ENCODE measurements at places on chromosomes 12 and 14. TPM values are rescaled to one million over a fixed set of nuclear protein-coding genes. Genes with fewer than 3 reads are reported as not detected.

DNA sequence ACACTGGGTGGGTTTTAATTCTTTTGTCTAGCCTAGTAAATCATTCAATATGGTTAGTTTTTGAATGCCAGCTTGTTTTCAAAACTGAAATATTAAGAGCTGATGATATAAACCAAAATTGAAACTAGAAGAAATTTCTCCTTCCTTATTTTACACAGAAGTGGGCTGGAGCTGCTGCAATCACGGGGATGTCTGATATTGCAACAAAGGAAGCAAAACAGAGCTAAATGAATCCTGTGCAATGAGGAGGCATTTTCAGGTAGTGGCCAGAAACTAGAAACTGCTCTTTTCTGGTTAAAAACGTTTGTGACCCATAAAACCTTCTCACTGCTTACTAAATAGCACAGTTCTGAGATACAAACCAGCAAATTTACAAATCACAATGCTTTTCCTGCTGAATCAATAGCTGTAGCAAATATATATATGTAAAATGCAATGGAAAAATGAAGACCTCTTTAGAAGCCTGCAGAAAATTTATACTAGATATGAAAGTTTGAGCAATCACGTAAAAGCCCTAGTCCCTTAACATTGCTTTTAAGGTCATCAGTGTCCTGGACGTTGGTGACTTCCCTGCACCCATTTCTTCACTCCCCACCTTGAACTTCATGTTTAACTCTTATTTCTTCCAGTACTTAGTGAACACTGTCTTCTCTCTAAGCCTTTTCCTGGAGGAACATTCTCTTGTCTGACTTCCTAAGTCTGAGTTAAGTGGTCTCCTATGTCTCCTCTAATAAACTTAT, 15.9 kb upstream of the LRRK2 start:
- no peak overlapping the region for H3K4me3 ChIP-seq
- no peaks in the 10 kb centered on the region for H3K27me3 ChIP-seq
- H3K27ac ChIP-seq, result no peak overlapping the region
- no peak for DNase-seq
- peaks cover 5% of the 10 kb centered on the region for H3K36me3 ChIP-seq
- H3K4me1 ChIP-seq, result no peaks in the 10 kb centered on the region

- H3K4me1 ChIP-seq, result peaks cover 20% of the 10 kb centered on the region
- peak overlapping the region; percentile 19 for H3K4me3 ChIP-seq
- H3K27ac ChIP-seq, result peak overlapping the region; percentile 63
- peaks cover 4% of the 10 kb centered on the region for H3K36me3 ChIP-seq
- H3K27me3 ChIP-seq, result peaks cover 2% of the 10 kb centered on the region
Measured at GRCh38 chr14:94654071-94654861, 42.1 kb downstream of the SERPINA3 start.

DNA sequence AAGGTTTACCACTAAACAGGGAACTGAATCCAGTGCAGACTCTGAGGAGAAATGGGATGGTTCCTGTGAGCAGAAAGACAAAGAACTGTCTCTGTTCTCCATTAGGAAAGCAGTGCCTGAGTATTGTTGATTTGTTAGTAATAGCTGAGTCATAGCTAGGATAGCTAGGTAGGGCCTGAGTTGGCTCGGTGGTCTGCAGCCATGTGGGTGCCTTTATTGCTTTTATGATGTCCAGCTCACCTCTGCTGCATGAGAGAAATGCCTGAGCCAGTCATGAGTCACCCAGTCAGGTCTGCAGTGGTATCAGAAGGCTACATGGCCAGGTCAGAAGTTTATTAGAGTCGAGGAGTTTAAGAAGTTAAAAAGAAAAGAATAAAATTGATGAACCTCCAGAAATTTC, 24.2 kb downstream of the TRHDE start:
- H3K4me3 ChIP-seq, result no peak overlapping the region
- no peaks in the 10 kb centered on the region for H3K36me3 ChIP-seq
- DNase-seq, result no peak
- no peak overlapping the region for H3K27ac ChIP-seq

- H3K27me3 ChIP-seq, result no peaks in the 10 kb centered on the region
- no peaks in the 10 kb centered on the region for H3K4me1 ChIP-seq
- no peaks in the 10 kb centered on the region for H3K36me3 ChIP-seq
Measured at GRCh38 chr14:67313153-67313552, 46.5 kb downstream of the ATP6V1D start.

DNA sequence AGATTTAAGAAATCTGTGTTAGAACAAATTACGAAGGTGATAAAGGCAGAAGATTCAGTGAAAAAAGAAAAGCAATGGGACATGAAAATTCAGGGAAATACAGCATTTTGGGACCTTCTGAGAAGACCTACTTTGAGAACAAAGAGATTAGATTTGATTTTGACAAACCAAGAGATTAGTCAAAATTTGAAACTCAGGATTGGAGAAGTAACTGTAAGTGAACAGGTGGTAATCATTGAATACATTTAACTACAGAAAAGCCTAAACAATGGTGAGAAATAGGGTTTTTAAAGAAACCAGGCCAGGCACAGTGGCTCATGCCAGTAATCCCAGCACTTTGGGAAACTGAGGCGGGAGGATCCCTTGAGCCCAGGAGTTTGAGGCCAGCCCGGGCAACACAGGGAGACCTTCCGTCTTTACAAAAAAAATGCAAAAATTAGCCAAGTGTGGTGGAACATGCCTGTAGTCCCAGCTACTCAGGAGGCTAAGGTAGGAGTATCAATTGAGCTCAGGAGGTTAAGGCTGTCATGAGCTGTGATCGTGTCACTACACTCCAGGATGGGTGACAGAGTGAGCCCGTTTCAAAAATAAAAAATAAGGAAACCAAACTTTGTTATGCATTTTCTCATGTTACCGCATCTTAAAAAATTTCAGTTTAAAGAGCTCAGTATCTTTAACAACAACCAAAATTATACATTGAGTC, 8.9 kb upstream of the SAV1 start:
- no peak overlapping the region for H3K27ac ChIP-seq
- no peaks in the 10 kb centered on the region for H3K36me3 ChIP-seq
- no peak overlapping the region for H3K4me3 ChIP-seq
- H3K4me1 ChIP-seq, result no peaks in the 10 kb centered on the region

DNA sequence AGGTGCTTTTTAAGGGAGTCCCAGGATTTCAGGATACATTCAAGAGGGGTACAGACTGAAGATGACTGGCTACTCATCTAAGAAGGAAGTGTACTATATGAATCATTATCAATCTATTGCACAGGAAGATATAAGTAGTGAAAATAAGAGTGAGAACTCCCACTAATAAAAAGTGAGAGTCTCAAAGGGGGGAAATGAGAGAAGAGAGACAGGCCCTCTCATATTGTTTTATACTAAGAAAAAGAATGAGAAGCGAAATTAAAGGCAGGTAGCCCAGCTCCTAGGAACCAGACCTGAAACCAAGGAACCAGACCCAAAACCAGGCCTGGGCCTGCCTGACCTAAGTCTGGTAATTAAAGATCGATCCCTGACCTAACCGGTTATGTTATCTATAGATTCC, 54.6 kb downstream of the TESPA1 start:
- peaks cover 1% of the 10 kb centered on the region for H3K27me3 ChIP-seq
- no peak overlapping the region for H3K27ac ChIP-seq
- H3K4me1 ChIP-seq, result peaks cover 13% of the 10 kb centered on the region
- H3K4me3 ChIP-seq, result no peak overlapping the region
- no peak for DNase-seq

GRCh38 chr14:77663293-77663692, 44.5 kb downstream of the ALKBH1 start:
- no peaks in the 10 kb centered on the region for H3K27me3 ChIP-seq
- DNase-seq, result no peak
- no peak overlapping the region for H3K27ac ChIP-seq
- no peak overlapping the region for H3K4me3 ChIP-seq
- H3K36me3 ChIP-seq, result no peaks in the 10 kb centered on the region

GRCh38 chr12:112674539-112674938, 117.0 kb upstream of the RPH3A start:
- no peak overlapping the region for H3K27ac ChIP-seq
- peaks cover 3% of the 10 kb centered on the region for H3K27me3 ChIP-seq
- H3K4me3 ChIP-seq, result no peak overlapping the region
- H3K4me1 ChIP-seq, result peaks cover 8% of the 10 kb centered on the region
- DNase-seq, result no peak

DNA sequence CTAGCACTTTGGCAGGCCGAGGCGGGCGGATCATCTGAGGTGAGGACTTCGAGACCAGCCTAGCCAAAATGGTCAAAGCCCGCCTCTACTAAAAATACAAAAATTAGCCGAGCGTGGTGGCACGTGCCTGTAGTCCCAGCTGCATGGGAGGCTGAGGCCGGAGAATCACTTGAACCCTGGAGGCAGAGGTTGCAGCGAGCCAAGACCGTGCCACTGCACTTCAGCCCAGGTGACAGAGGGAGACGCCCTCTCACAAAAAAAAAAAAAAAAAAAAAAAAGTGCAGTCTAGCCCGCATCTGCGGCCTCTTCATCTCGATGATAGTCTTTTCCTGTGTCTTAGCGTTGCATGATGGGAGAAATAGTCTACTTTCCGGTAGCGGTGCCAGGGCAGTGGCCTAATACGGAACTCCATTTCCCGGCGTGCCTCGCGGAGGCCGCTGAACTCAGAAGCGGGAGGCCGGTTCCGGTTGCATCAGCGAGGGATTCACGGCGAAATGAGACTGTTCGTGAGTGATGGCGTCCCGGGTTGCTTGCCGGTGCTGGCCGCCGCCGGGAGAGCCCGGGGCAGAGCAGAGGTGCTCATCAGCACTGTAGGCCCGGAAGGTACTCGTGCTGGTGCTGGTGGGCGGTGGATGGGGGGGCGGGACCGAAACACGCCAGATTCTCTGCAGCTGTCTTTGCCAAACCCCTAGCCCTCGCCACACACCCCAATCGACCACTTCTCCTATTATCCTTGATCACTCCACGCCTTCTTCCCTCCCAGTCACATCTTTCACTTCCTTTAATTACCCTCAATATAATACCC, at the start of gene MARS1:
TSS of gene MARS1 (plus strand) at position 472 of the 805 bp plus-strand sequence. CDS start at position 495, 23 bp downstream.
- DNase-seq, result peak; percentile 90
- peak within 1 kb of the TSS; percentile 94 for H3K4me3 ChIP-seq
- H3K4me1 ChIP-seq, result peaks cover 22% of the 10 kb centered on the region
- H3K27ac ChIP-seq, result peak within 1 kb of the TSS; percentile 96
- peaks cover 28% of the 10 kb centered on the region for H3K27me3 ChIP-seq

GRCh38 chr14:59870277-59871165, at the start of gene RTN1:
Gene RTN1 (minus strand): TSS chr14:59870776. CDS start chr14:59870630, 146 bp downstream.
- H3K4me3 ChIP-seq, result peak within 1 kb of the TSS; percentile 97
- peaks cover 8% of the 10 kb centered on the region for H3K27me3 ChIP-seq
- no peak within 1 kb of the TSS for H3K27ac ChIP-seq
- peak; percentile 73 for DNase-seq
- no peaks in the 10 kb centered on the region for H3K4me1 ChIP-seq
- H3K36me3 ChIP-seq, result no peaks in the 10 kb centered on the region

DNA sequence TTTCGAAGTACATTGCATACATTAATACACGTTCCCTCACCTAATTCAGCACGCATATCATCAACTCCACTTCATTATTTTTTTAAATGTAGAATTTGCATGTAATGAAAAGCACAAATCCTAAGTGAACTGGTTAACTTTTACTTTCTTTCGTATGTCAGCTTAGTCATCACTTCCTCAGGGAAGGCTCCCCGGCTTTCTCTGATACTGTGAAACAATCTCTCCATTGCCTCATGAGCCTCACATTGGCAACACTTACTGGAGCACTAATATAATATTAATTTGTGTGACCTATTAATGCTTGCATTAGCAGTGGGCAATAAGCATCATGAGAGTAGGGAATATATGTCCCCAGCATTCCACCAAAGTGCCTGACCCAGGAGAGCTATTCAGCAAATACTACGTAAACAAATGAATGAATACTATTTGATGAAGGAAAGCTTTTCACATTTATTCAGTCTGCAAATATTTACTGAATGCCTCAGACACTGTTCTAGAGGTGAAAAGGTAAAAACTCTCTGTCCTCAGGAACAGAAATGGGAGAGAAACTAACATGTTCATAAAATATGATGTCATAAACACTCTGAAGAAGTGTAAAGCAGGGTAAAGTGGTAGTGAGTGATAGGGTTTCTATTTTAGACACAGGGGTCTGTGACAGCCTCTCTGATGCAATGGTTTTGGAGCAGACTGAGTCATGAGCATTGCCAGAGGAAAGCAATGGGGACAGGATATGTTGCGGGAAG, 327.5 kb upstream of the DIO2 start:
- H3K4me3 ChIP-seq, result no peak overlapping the region
- no peak for DNase-seq
- no peaks in the 10 kb centered on the region for H3K27me3 ChIP-seq
- H3K27ac ChIP-seq, result no peak overlapping the region
- peaks cover 18% of the 10 kb centered on the region for H3K36me3 ChIP-seq
- H3K4me1 ChIP-seq, result no peaks in the 10 kb centered on the region

GRCh38 chr12:7642876-7643309, 22.8 kb downstream of the APOBEC1 start:
- H3K27me3 ChIP-seq, result no peaks in the 10 kb centered on the region
- DNase-seq, result no peak
- H3K4me1 ChIP-seq, result peaks cover 9% of the 10 kb centered on the region
- no peak overlapping the region for H3K4me3 ChIP-seq
- H3K36me3 ChIP-seq, result no peaks in the 10 kb centered on the region
- H3K27ac ChIP-seq, result no peak overlapping the region

- peaks cover 2% of the 10 kb centered on the region for H3K4me1 ChIP-seq
- no peaks in the 10 kb centered on the region for H3K36me3 ChIP-seq
- H3K27ac ChIP-seq, result no peak overlapping the region
- H3K27me3 ChIP-seq, result no peaks in the 10 kb centered on the region
Measured at GRCh38 chr14:97538749-97539410, 741.7 kb downstream of the VRK1 start.

- H3K27ac ChIP-seq, result peak within 1 kb of the TSS; percentile 62
- no peak within 1 kb of the TSS for H3K4me3 ChIP-seq
- H3K27me3 ChIP-seq, result no peaks in the 10 kb centered on the region
- no peaks in the 10 kb centered on the region for H3K36me3 ChIP-seq
Measured at GRCh38 chr12:86256163-86256562, at the start of gene MGAT4C. Gene MGAT4C (minus strand): TSS chr12:86256391.

GRCh38 chr12:132400011-132400641, 70.7 kb upstream of the GALNT9 start:
- H3K27ac ChIP-seq, result no peak overlapping the region
- peak; percentile 28 for DNase-seq
- no peaks in the 10 kb centered on the region for H3K36me3 ChIP-seq
- H3K27me3 ChIP-seq, result peaks cover 2% of the 10 kb centered on the region
- H3K4me3 ChIP-seq, result no peak overlapping the region

DNA sequence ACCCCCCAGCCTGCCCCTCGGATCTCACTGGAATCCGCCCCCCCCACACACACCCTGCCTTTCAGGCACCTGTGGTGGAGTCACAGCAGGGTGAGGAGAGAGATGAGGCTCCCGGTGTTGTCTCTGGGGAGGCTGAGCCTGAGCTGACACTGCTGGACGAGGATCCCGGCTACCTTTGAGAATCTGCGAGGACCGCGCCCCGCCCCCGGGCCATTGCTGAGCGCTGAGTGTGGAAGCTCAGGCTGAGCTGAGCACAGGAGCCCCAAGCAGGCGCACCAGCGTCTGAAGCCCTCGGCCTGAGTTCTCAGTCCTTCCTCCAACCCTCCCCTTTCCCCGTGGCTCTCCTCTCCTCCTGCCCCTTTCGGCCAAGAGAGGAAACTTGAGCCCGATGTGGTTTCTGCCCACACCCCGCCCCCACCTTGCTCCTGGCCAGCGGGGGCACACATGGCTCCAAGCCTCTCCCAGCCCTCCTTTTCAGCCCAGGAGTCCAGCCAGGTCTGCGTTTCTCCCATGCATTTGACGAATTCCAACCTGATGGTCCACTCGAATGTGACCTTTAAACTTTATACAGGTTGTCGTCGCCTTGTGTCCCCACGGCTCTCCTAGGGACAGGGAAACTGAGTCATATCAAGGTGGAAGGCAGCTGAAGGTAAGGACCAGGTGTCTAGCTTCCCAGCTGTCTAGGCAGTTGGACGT, at the start of gene NFE2:
TSS of gene NFE2 (minus strand) at position 284 of the 696 bp plus-strand sequence. CDS start 5,767 bp downstream, outside the sequence.
- no peak within 1 kb of the TSS for H3K27ac ChIP-seq
- peaks cover 4% of the 10 kb centered on the region for H3K27me3 ChIP-seq
- peaks cover 4% of the 10 kb centered on the region for H3K4me1 ChIP-seq
- peak; percentile 80 for DNase-seq

Gene IL31
- total RNA-seq, result not detected

Gene DNAJC22
- total RNA-seq, result 4.5 TPM

Gene UBR7
- 17.4 TPM for total RNA-seq

Gene SLC8A3
- total RNA-seq, result 9.8 TPM

Gene PLXNC1
- 4.9 TPM for total RNA-seq

Gene AGAP2
- 45.5 TPM for total RNA-seq
